ENCODE measurements at places on chromosomes 3 and 15.

GRCh38 chr3:194572143-194572789, 61.0 kb downstream of the TMEM44 start:
- DNase-seq, result no peak

- peak; percentile 69 for DNase-seq
Measured at GRCh38 chr15:52677593-52678467, 1.4 kb downstream of the ATOSA start.

- no peak for DNase-seq
Measured at GRCh38 chr15:73626072-73626471, 7.1 kb downstream of the NPTN start.

DNA sequence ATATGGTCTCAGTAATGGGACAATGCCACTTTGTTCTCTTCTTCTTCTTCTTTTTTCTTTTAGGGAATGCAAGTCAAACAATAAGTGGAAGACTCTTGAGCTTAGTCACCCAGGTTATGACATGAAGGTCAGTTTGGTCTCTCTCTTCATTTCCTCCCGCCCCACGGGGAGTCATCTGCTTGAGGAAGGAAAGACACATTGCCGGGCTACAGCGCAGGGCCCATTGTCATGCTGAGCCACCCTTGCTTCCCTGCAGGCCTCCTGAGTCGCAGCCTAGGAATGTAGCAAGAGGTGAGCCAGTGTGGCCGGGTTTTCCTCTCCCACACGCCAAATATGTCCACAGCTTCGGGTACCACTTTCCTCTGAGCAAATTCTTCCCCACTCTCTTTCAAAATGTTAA, 47.6 kb downstream of the RAP2B start:
- no peak for DNase-seq

DNA sequence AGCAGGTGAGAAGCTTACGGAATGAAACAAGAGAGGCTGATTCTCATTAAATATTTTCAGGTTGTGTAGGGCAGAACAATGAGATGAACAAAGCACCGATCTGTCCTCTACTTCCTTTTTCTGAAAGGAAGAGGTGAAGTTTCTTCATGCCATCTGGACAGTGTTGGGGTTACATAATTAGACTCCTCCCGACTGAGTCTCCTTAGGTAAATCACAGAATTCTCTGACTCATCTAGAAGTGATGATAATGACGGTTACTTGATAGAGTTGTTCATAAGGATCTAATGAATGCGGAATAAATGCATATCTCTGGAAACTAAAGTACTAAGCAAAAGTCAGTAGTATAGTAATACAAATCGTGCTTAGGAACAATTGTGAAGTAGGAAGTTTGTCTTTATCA, 21.2 kb downstream of the CRTC3 start:
- no peak for DNase-seq

DNA sequence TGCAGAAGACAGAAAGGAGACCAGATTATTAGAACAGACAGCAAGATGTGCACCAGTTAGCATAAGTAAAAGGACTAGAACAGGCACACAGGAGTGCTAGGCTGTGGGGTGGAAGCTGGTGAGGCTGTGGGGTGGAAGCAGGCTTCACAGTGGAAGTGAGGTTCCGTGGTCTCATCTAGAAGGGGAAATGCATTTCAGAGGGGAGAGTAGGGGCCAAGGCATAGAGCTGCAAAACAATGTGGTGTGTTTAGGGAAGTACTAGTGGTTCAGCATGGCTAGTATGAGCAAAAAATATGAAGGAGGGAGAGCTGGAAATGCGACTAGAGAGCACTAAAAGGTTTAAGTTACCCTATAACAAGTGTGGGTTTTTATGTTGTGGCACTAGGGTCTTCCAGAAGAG, 6.5 kb downstream of the POPDC2 start:
- DNase-seq, result no peak

GRCh38 chr3:155958676-155959075, 88.2 kb downstream of the GMPS start:
- DNase-seq, result no peak

DNA sequence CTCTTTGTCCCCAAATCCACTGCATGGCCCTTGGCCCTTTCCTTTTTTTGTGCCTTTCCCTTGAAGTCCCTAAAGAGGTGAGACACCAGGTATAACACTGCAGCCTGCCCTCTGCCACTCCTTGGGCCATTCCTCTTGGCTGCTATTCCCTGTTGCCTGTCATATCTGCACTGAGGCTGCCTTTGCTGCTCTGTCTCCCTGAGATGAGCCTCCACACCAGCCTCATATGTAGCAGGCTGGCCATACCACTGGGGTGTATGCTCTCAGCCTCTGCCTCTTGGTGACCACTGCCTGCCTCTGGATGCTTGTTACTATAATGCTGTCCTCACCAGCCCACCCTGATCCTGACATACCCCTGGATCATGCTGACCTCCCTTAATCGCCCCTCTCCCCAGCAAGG, 252.0 kb downstream of the CLSTN2 start:
- no peak for DNase-seq

GRCh38 chr3:61664105-61664482, 102.7 kb downstream of the PTPRG start:
- no peak for DNase-seq

- DNase-seq, result no peak
Measured at GRCh38 chr3:40878464-40878905, 320.8 kb upstream of the CTNNB1 start.

- peak; percentile 22 for DNase-seq
Measured at GRCh38 chr3:18372786-18373405, 52.2 kb downstream of the SATB1 start.

GRCh38 chr3:166127969-166128368, 290.7 kb upstream of the BCHE start:
- DNase-seq, result no peak

DNA sequence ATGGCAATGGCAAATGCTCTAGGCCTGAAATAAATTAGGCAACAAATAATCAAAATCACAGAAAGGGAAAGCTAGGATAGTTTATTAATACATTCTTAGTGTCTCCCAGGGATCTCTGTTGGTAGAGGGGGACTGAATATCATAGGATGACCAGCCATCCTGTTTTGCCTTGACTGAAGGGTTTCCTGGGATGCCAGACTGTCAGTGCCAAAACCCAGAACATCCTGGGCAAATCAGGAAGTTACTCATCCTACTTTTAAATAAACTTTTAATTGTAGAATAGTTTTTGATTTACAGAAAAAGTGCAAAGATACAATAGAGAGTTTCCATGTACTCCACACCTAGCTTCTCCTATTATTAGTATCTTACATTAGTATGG, 21.8 kb upstream of the SIAH2 start:
- DNase-seq, result no peak

DNA sequence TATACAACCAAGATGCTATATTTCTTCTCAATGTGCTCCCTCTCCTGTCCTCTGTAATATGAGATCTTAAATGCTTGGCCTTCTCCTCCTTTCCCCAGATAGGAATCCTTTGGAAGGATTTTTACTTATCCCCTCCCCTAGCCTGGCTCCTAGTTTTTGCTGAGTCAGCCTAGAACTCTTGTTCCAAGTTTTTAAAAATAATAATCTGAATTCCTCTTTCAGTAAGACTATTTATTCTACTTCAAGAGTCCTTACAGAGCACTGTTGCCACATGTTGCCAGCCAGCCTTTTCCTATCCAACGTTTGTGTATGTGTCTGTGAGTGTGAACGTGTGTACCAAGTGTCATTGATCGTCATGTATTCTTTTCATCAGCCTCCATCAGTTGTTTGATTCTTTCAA, 11.0 kb upstream of the KCNMB2 start:
- DNase-seq, result no peak

DNA sequence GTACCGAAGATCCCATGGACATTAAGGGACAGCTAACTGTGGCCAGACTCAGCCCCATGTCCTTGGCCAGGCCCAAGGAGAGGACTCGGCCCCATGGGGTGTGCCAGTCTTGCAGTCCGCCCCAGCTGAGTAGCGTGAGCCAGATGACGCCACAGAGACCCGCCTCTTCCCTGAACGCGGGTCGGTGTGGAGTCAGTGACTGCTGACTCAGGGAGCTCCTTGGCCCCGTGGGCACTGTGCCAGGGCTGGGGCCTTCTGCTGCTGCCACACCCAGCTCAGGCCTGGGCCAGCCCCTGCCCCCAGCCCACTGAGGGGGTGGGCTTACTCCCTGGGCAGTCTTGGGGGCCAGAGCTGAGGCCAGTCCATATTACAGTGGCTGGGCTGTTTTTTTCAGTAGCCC, 52.8 kb downstream of the PLXNA1 start:
- DNase-seq, result no peak

GRCh38 chr3:4448187-4448586, 18.9 kb downstream of the SUMF1 start:
- DNase-seq, result no peak

DNA sequence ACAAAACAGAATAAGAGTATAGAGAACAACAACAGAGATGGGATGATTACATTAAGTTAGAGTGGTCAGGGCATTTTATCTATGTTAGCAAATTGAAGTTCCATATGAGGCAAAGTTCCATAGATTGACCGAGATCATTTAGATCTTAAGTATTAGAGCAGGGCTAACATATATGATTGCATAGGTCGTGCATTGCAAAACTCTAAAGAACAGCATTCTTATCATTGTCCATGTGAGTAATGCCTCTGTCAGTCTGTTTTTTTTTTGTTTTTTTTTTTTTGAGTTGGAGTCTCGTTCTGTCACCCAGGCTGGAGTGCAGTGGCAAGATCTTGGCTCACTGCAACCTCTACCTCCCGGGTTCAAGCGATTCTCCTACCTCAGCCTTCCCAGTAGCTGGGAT, 341.7 kb upstream of the KCNH8 start:
- no peak for DNase-seq

DNA sequence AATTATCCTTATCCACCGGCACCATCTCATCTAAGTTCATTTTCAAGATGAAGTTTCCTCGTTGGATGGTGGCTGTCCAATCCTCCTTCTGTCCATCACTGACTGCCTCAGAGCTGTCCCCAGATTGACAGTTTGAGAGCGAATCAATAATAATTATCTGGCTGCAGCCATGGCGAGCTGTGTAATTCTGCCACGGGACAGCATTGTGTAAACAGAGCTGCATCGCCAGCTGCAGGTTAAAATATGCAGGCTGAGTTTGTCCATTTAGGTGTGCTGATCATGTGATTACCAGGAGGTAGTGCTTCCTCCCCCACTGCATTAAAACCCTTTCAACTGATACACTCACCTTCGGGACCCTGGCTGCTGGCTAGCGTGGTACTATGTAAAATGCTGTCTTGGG, 461.9 kb upstream of the ONECUT1 start:
- DNase-seq, result no peak

GRCh38 chr3:81694662-81695061, 66.8 kb downstream of the GBE1 start:
- no peak for DNase-seq

DNA sequence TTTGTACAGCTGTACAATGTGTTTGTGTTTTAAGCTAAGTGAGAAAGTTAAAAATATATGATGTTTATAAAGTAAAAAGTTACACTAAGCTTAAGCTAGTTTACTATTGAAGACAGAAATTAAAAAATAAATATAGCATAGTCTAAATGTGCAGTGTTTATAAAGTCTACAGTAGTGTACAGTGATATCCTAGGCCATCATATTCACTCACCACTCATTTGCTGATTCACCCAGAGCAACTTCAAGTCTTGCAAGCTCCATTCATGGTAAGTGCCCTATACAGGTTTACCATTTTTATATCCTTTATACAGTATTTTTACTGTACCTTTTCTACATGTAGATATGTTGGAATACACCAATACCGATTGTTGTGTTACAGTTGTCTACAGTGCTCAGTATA, 553.2 kb upstream of the TBL1XR1 start:
- no peak for DNase-seq

- DNase-seq, result no peak
Measured at GRCh38 chr3:37731895-37732294, 129.8 kb upstream of the CTDSPL start.

GRCh38 chr3:166052440-166052839, 215.2 kb upstream of the BCHE start:
- no peak for DNase-seq

- DNase-seq, result no peak
Measured at GRCh38 chr3:8756671-8757070, 12.7 kb downstream of the OXTR start.

DNA sequence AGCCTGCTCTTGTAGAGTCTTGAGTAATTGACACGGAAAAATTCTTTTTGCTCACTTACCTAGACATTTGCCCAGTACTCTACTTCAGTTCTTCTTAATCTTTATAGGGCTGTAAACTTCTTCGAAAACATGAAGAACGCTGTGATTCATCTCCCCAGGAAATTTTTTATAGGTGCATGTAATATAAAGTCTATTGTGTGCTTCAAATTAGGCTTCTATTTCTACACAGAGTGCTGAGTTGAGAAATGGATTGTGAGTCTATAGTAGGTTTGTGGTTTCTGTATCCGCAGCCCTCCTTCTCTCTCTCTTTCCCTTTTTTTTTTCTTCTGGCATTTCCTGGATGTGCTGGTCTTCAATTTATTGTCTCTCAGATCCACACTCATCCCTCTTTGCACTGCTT, 183.3 kb upstream of the DCBLD2 start:
- DNase-seq, result no peak

- DNase-seq, result no peak
Measured at GRCh38 chr15:33011976-33012375, 182.5 kb downstream of the FMN1 start.

GRCh38 chr15:30824518-30825195, 79.1 kb upstream of the FAN1 start:
- DNase-seq, result no peak

- no peak for DNase-seq
Measured at GRCh38 chr15:90240856-90241255, 6.8 kb downstream of the GDPGP1 start.

GRCh38 chr15:72276326-72276700, 4.0 kb upstream of the PARP6 start:
- DNase-seq, result no peak

DNA sequence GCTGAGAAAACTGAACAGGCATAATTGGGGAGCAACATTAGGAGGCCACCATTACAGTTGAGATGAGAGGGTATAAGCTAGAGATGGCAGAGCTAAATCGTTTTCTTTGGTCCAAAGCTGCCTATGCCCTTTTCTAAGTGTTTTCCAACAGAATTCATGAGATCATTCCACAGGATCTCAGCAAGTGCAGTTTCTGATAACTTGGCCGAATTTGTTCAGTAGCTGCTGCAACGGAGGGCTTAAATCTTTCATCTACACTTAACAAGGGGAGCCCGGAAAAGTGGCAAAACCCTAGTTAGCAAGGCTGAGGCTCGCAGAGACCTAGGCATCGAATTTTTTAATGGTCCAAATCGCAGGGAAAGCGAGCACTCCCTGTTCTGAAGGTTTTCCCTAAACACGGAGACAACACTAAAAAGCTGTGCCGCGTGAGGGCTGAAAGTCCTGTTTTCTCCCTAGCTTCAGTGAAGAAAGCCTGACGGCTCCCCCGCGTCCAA, 531 bp upstream of the BLOC1S6 start:
- no peak for DNase-seq

- DNase-seq, result no peak
Measured at GRCh38 chr3:168671091-168671490, 575.4 kb upstream of the GOLIM4 start.

GRCh38 chr3:176147251-176147650, 1050.0 kb downstream of the TBL1XR1 start:
- DNase-seq, result no peak

- DNase-seq, result no peak
Measured at GRCh38 chr3:150747886-150748683, 14.9 kb downstream of the SIAH2 start.

Measured in CD4-positive, alpha-beta T cell treated with Interleukin-21 for 1 hour (primary cell).